Activated CD4-positive, CD25-positive, alpha-beta regulatory T cell treated with anti-CD3 and anti-CD28 coated beads, Interleukin-2, amount 50 U/mL, for 72 hours (primary cell): ENCODE measurements at places on chromosomes 2 and 18.

GRCh38 chr2:17611036-17611435 lies 70.5 kb downstream of the VSNL1 start:
- no peak for DNase-seq

GRCh38 chr18:8296886-8297616 lies 312.2 kb upstream of the RAB12 start:
- no peak for DNase-seq

DNA sequence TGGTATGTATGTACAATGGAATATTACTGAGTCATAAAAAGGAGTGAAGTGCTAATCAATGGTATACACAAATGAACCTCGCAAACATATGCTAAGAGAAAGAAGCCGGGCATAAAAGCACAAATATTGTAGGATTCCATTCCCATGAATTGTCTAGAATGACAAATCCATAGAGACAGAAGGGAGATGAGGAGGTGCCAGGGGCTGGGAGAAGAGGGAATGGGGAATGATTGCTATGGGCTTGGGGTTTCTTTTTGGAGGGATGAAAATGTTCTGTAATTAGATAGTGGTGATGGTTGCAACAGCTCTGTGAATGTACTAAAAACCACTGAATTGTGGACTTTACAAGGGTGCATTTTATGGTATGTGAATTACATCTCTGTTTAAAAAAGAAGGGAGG lies 73.5 kb downstream of the GLI2 start:
- no peak for DNase-seq

DNA sequence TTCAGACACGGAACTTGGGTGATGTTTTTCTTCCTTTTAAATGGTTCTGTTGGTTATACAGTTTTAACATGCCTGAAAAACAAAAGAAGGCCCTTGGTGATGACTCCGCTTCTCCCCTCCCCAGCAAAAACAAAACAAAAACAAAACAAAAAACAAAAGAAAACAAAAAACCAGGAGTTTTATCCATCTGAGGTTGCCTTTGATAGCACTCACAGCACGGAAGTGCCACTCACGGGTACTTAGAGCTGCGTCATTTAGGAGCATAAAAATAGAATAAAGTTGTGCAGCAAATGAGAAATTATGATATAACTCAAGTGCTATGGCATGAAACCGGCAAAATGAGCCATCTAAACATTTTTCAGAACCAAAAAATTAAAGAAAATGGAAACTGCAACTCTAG lies 57.7 kb downstream of the ZEB2 start:
- no peak for DNase-seq

GRCh38 chr18:56542476-56542875 lies 95.9 kb downstream of the TXNL1 start:
- no peak for DNase-seq

DNA sequence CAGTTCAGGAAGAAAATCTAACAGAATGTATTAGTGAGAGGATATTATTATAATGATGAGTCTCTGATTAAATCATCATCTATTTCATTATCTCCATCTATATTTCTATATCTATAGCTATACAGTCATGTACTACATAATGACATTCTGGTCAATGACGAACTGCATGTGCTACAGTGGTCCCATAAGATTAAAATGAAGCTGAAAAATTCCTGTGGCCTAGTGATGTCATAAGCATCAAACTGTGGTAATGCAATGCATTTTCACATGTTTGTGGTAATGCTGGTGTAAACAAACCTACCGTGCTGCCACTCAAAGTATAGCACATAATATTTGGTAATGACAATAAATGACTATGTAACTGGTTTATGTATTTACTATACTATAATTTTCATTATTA lies 1127.9 kb upstream of the CHAC2 start:
- no peak for DNase-seq

DNA sequence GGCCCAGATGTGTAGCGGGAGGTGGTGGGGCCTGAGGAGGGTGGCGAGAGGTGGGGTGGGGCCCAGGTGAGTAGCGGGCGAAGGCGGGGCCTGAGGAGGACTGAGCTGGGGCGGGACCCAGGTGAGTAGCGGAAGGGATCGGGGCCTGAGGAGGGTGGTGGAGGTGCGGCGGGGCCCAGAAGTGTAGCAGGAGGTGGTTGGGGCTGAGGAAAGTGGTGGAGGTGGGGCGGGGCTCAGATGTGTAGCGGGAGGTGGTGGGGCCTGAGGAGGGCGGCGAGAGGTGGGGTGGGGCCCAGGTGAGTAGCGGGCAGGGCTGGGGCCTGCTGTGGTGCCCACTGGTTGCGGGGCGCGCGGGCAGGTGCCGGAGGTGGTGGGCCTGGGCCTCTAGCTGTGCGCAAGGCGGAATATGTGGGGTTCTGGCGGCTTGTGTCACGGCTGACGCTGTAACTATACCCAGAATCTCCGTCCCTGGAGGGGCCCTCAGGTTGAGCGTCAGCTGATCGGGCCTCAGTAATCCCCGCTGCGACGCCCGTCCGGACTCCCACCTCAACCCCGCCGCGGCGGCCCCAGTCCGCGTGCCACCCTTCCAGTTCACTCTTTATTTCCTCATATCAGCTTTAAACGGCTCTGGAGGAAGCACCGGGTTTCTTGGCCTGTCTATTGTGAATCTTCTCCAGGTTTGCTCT lies 866 bp upstream of the SF3B6 start:
- DNase-seq = no peak

DNA sequence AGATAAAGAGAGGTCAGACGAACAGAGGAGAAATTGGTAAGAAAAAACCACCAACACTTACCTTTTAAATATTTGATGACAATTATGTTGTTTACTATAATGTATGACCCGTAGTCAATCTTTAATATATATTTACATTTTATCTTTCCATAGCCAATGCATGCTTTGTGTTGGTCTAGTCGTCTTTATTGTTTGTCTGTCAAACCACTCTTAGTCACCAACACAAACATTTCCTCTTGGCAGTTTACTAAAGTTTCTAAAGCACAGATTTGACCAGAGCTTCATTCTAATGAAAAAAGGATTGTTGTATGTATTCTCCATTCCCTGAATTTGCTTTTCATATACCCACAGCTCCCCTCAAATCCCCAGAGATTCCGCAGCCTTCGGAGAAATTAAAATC lies 784.7 kb upstream of the PIK3C3 start:
- DNase-seq = no peak

GRCh38 chr2:7572450-7572849 lies 655.2 kb downstream of the RNF144A start:
- no peak for DNase-seq

- DNase-seq = no peak
Measured at GRCh38 chr2:160432633-160433032, 61.0 kb downstream of the RBMS1 start.
